ENCODE measurements at places on chromosomes 16 and 17. TPM values are rescaled to one million over a fixed set of nuclear protein-coding genes. Genes with fewer than 3 reads are reported as not detected.

Gene GALR2
- 0.21 TPM for total RNA-seq

Gene HCRT
- not detected for total RNA-seq

Gene PRKCB
- 273 TPM for total RNA-seq

Gene C1QL1
- not detected for total RNA-seq

Gene PROCA1
- total RNA-seq: 3.7 TPM

Gene SLC52A1
- total RNA-seq: not detected

Gene PIGQ
- total RNA-seq: 60.9 TPM

Gene EVPL
- 0.05 TPM for total RNA-seq

Gene HLF
- total RNA-seq: 1.4 TPM

Gene LDHD
- total RNA-seq: 0.19 TPM

DNA sequence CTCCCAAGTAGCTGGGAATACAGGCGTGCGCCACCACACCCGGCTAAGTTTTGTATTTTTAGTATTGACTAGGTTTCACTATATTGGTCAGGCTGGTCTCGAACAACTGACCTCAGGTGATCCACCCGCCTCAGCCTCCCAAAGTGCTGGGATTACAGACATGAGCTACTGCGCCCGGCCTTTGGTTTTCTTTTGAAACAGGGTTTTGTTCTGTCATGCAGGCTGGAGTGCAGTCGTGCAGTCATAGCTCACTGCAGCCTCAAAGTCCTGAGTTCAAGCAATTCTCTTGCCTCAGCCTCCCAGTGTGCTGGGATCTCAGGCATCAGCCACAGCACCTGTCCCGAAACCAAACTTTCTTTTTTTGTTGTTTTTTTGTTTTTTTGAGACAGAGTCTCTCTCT, 25.1 kb downstream of the PRR11 start:
- peaks cover 8% of the 10 kb centered on the region for H3K4me1 ChIP-seq
- H3K27ac ChIP-seq: no peak overlapping the region
- DNase-seq: no peak
- no peak overlapping the region for H3K4me3 ChIP-seq
- H3K27me3 ChIP-seq: no peaks in the 10 kb centered on the region

DNA sequence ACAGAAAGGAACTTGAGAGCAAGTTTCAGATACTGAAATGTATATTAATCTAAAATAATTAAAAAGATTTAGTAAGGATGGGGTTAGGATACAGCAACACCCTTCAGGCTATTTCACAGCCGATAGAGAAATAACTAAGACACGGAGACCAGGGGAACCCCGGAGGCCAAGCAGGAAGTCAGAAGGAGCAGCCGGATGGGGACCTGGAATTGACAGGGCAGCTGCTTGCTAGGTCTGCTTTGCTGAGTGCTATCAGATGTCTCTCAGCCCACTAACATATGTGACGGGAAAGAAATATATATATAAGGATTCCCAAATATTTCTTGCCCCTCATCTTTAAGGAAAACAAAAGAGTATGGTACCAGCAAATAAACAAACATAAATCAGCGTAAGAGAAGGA, 154.1 kb upstream of the CDH5 start:
- H3K27me3 ChIP-seq: peaks cover 10% of the 10 kb centered on the region
- H3K4me1 ChIP-seq: no peaks in the 10 kb centered on the region
- H3K36me3 ChIP-seq: no peaks in the 10 kb centered on the region
- no peak overlapping the region for H3K27ac ChIP-seq

- no peak overlapping the region for H3K4me3 ChIP-seq
- no peaks in the 10 kb centered on the region for H3K36me3 ChIP-seq
- no peak for DNase-seq
- H3K27ac ChIP-seq: no peak overlapping the region
- H3K27me3 ChIP-seq: no peaks in the 10 kb centered on the region
Measured at GRCh38 chr16:88713568-88714419, 7.5 kb downstream of the CTU2 start.

- DNase-seq: peak; percentile 68
- peak overlapping the region; percentile 99 for H3K27ac ChIP-seq
- H3K4me3 ChIP-seq: peak overlapping the region; percentile 94
Measured at GRCh38 chr17:48543854-48544348, 1.0 kb downstream of the HOXB2 start.

DNA sequence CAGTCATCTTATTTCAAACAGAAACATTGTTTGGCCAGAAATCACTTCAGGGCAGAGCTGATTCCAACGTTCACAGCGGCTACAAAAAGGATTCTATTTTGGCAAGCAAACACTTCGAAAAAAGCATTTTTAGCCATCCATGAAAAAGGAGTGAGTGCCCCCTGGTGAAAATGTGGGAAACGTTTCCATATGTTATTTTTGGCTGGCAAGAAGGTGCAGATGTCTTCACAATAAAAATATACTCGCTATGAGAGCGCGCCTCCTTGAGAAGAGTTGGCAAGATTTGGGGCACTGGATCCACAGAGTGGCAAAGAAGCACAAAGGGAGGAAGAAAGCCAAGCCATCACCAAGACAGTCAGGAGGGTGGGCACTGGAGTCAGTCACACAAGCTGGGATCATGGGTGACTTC, 191.1 kb downstream of the CHD9NB start:
- DNase-seq: no peak
- no peaks in the 10 kb centered on the region for H3K27me3 ChIP-seq
- H3K4me1 ChIP-seq: no peaks in the 10 kb centered on the region
- no peak overlapping the region for H3K4me3 ChIP-seq
- no peaks in the 10 kb centered on the region for H3K36me3 ChIP-seq

DNA sequence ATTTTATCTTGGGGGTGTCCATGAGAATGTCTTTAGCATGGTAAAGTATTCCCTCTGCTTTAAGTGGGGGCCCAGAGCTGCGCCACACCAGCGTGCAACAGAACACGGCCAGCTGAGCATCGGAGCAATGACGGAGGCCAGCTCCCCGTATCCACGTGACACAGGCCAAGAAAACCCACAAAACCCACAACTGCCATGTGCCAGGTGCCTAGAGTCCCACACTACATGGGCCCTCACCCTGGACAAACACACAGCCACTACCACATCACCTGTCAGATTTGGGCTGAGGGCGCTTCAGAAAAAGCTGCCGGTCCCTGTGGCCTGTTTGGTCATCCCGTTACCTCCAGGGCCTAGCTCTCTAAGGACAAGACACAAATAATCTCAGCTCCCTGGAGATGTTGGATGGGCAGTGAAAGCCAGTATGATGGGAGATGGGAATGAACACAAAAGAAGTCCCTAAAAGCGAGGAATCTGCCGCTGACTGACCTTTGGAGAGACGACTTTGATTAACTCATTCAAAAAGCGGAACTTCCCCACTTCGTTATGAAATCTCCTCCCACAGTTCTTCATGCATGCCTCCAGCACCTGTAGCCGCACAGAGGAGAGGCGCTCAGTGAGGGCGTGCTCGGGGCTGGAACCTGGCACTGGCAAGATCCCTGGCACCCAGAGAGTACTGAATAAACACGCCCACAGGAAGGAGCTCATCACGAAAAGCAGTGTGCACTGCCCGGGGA, 17.1 kb downstream of the GGA3 start:
- H3K4me3 ChIP-seq: no peak overlapping the region
- H3K4me1 ChIP-seq: peaks cover 36% of the 10 kb centered on the region
- H3K27ac ChIP-seq: no peak overlapping the region

GRCh38 chr16:57538235-57538721, 1.9 kb upstream of the CCDC102A start:
- no peaks in the 10 kb centered on the region for H3K36me3 ChIP-seq
- H3K4me1 ChIP-seq: peaks cover 76% of the 10 kb centered on the region
- H3K4me3 ChIP-seq: peak overlapping the region; percentile 78
- DNase-seq: no peak

DNA sequence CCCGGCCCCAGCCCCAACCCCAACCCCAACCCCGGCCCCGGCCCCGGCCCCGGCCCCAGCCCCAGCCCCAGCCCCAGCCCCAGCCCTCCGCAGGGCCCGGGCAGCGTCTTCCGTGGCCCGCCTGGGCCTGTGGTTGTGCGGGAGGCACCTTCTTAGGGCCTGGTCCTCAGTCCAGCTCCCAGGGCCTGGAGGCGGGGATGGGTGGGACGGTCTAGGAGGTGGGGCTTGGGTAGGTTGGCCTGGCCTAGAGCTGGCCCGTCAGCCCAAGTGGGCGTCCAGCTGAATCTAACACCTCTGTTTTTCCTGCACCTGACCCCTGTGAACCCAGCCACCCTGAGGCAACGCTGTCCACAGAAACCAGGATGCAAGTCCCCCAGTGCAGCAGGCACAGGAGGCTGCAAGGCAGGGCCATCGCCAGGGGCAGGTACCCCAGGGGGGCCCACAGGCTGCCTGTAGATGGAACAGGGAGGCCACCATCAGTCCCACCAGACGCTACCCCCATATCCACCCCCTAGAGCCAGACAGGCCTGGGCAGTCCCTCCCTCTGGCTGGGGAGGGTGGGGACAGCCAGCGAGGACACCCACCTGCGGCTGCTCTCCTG, 8.8 kb downstream of the MSLN start:
- H3K4me1 ChIP-seq: no peaks in the 10 kb centered on the region
- DNase-seq: no peak
- no peak overlapping the region for H3K27ac ChIP-seq
- H3K36me3 ChIP-seq: no peaks in the 10 kb centered on the region
- H3K27me3 ChIP-seq: no peaks in the 10 kb centered on the region

DNA sequence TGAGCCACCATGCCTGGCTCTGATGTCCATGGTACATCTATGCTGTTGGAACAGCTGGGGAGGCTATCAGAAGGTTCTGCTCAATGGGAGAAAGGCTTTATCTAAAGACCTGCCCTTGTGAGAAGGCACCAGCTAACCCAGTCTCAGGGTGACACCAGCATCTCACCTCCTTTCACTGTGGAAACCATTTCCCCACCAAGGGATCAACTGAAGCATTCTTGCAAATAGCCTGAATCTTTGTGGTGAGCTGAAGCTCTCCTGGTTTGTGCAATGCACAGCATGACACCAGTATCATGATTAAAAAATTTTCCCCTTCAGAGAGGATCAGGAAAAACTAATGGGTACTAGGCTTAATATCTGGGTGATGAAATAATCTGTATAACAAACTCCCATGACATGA, 5.1 kb downstream of the CCL18 start:
- H3K4me3 ChIP-seq: peak overlapping the region; percentile 72
- peak overlapping the region; percentile 92 for H3K27ac ChIP-seq
- peaks cover 95% of the 10 kb centered on the region for H3K4me1 ChIP-seq
- peak; percentile 81 for DNase-seq

GRCh38 chr16:3904875-3905274, 24.4 kb upstream of the CREBBP start:
- no peak overlapping the region for H3K27ac ChIP-seq
- H3K27me3 ChIP-seq: peaks cover 9% of the 10 kb centered on the region
- H3K4me3 ChIP-seq: no peak overlapping the region
- peaks cover 5% of the 10 kb centered on the region for H3K4me1 ChIP-seq
- no peak for DNase-seq

DNA sequence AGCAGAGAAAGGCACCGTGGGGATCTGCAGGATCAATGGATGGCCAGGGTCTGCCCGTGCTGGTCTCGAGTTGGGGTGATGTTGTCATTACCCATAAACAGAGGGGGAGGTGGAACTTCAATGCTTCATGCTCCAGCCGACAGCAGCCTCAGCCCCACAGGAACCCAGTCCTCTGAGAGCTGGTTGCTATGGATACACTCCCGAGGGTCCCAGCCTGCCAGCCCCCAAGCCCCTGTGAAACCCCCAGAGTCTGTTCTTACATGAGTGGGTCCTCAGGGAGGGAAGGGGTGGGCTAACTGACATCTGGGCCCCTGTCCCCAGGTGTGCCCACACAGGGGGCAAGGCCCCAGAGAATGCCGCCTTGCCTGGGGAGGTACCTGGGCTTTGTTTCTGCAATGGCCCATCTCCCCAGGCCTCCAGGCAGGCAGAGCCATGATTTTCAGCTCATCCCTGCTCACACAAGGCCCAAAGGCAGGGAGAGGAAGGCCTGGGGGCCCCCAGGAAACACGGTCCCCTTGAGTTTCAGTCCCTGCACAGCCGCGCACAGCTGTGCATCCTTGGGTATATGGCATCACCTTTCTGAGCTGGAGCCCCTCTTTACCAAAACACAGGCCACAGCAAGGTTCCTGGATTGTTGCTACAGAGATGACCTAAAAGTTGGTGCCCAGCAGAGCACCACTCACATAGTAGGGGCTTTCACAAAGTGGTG, 223.7 kb downstream of the ZNF423 start:
- H3K36me3 ChIP-seq: no peaks in the 10 kb centered on the region
- no peaks in the 10 kb centered on the region for H3K27me3 ChIP-seq
- H3K4me1 ChIP-seq: no peaks in the 10 kb centered on the region
- no peak overlapping the region for H3K27ac ChIP-seq

DNA sequence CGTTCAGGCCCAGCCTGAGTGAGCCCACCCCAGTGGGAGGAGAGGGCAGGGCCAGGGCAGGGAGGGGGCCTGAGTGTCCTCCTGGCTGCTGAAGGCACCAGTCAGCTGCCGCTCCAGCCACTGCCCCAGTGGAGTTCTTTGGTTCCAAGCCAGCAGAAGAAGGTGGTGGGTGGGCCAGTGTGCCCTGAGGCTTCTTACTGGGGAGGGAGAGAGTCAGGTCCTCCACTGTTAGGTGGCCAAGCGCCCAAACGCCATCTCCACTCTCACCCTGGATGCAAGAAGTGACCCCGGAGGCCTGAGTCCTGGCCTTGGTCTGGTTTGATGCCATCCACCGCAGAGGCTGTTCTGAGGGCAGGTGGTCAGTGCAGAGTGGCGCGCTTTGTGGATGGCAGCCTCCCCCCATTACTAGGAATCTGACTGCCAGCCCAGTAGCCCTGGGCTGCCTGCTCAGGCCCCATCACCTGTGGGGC, 2.2 kb downstream of the RNF213 start:
- peaks cover 52% of the 10 kb centered on the region for H3K4me1 ChIP-seq
- no peak for DNase-seq
- H3K27me3 ChIP-seq: no peaks in the 10 kb centered on the region
- no peak overlapping the region for H3K27ac ChIP-seq
- peak overlapping the region; percentile 90 for H3K4me3 ChIP-seq

DNA sequence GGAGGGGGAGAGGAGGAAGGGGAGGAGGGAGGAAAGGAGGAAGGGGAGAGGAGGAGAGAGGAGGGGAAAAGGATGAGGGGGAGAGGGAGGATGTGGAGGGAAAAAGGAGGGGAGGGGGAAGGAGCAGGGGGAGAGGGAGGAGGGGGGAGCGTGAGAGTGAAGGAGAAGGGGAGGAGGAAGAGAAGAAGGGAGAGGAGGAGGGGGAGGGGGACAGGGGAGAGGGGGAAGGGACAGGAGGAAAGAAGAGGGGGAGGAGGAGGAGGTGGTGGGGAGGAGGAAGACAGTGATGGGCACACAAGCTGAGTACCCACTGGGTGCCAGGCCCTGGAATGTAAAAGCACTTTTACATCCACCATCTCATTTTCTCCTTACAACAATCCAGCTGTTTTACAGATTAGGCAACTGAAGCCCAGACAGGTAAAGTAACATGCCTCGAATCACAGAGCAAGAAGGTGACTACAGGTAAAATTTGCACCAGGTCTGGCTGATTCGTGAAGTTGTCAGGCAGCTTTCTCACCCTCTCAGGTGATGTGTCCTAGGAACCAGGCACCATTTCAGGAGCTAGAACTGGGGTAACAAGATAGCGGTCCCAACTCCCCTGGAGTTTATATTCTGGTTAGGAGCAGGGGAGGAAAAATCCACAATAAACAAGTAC, 10.0 kb upstream of the LITAF start:
- H3K36me3 ChIP-seq: no peaks in the 10 kb centered on the region
- no peak overlapping the region for H3K27ac ChIP-seq
- H3K4me3 ChIP-seq: no peak overlapping the region
- peaks cover 7% of the 10 kb centered on the region for H3K4me1 ChIP-seq
- H3K27me3 ChIP-seq: no peaks in the 10 kb centered on the region

Data from natural killer cell treated with Interleukin-12 subunit alpha and Interleukin-12 subunit beta and Interleukin-15 and Interleukin-18, amount 100 ng/mL, for 72 hours (primary cell).